ENCODE measurements at places on chromosomes 5 and 9.
A peak's percentile ranks its signal among the peaks of the same experiment; 100 is the strongest.

DNA sequence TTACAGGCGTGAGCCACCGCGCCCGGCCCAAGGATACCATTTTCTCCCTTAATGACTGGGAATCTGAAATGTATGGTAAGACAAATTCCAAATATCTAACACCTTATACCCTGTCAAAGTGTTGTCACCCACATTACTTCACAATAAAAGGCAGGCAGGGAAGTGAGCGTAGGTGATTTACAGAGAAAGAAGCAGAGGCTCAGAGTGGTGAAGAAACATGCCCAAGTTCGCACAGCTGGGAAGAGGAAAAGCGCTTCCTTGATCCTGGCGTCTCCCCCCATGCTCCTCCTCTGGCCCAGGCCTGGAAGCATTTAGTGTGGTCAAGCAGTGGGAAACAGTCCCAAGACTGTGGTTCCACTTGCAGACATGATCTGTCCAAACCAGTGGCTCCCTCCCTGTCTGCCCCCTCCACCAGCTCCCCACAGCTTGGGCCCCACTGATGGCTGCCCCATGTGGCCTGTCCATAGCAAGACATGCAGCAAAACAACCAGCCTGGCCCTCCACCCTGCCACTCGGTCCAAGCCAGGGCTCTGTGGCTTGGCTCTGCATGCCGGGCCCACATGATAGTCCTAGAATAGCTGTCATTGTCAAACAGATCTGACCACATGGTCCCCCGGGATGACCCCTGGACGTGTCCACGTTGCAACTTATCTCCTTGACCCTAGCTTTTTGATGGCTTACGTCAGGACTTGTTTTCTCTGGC, 107.2 kb downstream of the TTLL11 start:
- DNase-seq, result no peak

GRCh38 chr9:34665381-34666250, 3.2 kb upstream of the CCL27 start:
- peak; percentile 75 for DNase-seq

GRCh38 chr5:156640691-156641241, 209.3 kb upstream of the PPP1R2B start:
- no peak for DNase-seq

GRCh38 chr9:34985311-34985899, 4.1 kb upstream of the DNAJB5 start:
- DNase-seq, result no peak

DNA sequence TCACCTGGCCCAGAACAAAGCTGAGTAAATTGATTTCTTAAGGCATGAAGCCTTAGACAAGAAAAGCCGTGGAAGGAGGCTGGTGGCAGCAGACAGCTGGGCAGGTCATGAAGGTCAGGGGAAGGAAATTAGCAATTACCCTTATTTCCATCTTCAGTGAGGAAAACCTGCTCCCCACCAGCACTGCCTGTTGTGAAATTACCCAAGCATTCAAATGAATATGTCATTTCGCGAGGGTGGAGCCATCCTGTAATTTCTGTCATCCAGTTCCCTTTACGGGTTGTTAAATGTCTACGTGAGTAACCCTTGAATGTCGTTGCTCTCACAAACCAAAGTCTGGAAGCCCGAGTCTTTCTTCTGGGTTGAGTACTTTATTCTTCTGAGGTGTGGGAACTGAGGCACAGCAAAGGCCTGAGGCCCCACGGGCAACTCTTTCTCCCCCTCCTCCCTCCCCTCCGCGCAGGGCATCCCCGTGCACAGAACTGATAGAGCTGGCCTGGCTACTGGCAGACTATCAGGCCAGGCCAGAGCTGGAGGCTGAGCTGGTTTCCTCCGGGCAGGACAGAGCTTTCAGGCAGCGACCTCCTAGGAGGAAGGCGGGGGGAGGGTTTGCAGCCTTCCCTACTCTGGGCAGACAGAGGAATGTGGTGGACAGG, 22.0 kb upstream of the AK3 start:
- DNase-seq, result no peak

DNA sequence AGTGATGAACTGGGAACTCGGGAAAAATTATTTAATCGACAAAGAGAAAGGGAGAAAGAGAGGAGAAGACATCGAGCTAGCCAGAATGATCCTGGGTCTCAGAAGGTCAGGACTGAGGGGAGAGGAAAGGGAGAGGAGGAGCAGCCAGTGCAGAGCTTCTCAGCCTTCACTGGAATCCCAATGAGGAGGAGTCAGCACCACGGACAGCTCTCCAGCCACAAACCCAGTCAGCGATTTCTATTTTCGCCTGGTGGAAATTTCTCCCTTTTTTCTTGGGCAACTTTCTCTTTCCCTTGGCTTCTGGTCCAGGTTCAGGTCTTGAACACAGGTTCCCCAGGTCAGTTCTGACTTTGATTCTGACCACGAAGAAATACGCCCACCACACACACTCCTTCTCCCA, 1.6 kb upstream of the BRINP1 start:
- peak; percentile 70 for DNase-seq

DNA sequence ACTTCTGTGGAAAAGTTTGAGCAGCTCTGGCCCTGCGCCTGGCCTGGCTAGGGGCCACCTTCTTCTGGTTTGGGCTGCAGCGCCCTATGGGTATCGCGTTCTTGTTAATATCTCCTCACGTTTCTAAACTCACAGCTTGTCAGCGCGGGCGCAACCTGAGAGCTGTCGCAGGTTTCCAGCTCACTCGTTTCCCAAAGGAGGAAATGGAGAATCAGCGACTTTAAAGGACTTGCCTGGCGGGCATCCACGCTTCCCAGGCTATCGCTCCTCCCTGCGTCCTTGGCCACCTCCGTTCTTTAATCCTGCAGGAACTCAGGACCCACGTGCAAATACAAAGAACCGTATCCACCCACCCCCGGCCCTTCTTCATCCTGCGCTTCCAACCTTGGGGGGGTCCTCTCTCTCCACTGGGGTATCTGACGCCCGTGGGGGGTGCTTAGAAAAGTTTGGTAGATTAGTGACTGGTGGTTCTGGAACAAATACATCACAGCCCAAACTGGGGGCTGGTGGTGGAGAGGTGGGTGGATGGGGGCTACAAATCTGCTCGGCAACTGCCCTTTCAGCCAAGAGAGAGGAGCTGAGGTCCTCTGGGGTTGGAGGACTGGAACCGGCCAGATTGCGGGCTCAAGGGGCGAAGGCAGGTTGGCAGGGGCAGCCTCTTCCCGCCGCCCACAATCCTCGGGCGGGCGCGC, 578 bp upstream of the PSAT1 start:
- no peak for DNase-seq

DNA sequence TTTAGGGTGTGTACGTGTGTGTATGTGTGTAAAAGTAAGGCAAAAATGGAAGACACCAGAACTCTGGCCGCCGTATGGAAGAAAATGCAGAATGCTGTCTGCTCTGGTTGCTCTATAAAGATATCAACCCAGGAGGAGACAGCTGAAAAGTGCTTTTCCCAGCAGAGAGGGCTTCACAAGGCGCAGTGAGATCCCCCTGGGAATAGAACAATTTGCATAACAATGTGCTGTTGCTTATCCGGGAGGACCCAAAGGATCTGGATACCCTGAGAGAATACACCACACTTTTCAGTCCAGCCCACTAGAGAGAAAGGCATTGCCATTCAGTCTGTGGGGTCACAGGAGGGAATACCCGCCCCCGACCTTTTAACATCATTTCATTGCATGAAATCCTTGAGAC, 230.6 kb downstream of the EBF1 start:
- no peak for DNase-seq
